K562 (cell line): ENCODE measurements at places on chromosomes 12 and 14.

DNA sequence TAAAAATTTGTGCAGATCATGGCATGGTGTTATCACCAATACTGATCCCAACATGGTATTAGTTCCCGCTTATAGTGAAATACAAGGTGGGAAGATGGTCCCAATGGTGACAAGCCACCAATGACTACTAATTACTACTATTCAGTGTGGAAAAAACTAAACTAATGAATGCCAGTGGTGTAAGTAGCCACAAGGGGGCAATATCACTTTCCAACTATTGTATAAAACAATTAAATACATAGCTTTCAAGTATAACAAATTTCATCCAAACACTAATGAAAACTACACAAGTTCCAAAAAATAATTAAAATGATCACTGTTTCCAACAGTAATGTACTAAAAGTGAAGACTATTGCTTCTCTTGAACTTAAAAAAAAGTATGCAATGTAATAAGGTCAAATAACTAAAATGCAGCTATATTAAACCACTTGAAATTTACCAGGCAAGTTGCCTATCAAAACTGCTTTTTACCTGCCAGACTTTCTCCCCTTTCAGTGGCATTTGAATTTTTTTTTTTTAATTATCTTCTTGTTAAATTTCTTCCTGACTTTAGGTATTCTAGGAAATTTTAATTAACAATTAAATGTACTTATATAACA lies 58.0 kb downstream of the PAPLN start:
- no peaks in the 10 kb centered on the region for H3K4me1 ChIP-seq
- no peak overlapping the region for H3K4me3 ChIP-seq
- H3K27me3 ChIP-seq, result no peaks in the 10 kb centered on the region
- H3K36me3 ChIP-seq, result peaks cover 12% of the 10 kb centered on the region; the same call in 1 of the 3 replicates
- peak; percentile 10 for DNase-seq

DNA sequence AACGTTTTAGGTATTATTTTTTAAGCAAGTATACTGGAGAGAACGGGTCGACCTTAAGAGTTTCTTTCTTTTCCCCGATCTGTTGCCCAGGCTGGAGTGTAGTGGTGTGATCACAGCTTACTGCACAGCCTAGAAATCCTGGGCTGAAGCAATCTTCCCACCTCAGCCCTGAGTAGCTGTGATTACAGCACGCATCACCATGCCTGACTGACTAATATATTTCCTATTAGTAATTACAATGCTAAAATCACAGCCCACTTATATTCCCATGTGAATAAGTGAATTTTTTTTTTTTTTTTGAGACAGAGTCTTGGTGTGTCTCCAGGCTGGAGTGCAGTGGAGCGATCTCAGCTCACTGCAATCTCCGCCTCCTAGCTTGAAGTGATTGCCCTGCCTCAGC lies 50.4 kb downstream of the DICER1 start:
- H3K36me3 ChIP-seq, result peaks cover 54% of the 10 kb centered on the region; the same call in 2 of the 3 replicates
- no peak overlapping the region for H3K27ac ChIP-seq
- no peak overlapping the region for H3K4me3 ChIP-seq
- DNase-seq, result no peak

- DNase-seq, result no peak
- H3K36me3 ChIP-seq, result no peaks in the 10 kb centered on the region
- H3K4me3 ChIP-seq, result no peak overlapping the region
- H3K4me1 ChIP-seq, result no peaks in the 10 kb centered on the region
- H3K27me3 ChIP-seq, result no peaks in the 10 kb centered on the region
Measured at GRCh38 chr12:129530984-129531383, 372.8 kb downstream of the TMEM132D start.

DNA sequence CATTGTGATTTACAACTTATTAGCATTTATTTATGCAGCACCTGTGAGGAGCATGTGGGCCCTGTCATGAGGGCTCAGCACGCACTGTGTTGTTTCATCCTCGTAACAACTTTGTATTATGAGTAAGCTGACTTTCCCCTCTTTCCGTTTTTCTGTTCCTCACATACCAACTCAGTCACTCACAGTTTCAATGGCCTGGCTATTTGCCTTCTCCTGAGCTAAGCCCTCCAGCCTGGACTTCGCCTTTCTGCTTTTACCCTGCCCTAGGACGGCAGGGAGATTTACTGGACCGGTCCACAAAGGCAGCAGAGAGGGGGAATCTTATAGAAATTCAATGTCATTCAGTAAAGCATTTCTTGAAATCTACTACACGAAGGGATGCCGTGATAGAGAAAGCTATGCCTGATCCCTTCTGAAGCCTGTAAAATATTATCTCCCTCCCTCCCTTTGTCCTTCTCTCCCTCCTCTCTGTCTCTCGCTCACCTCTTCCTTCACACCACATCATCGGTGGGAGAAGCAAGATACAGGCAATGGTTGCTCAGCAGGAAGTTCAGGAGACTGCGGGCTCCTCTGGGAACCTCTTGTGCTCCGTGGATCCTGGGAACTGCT lies 219.2 kb upstream of the TBX3 start:
- no peaks in the 10 kb centered on the region for H3K4me1 ChIP-seq
- no peak overlapping the region for H3K4me3 ChIP-seq
- H3K27ac ChIP-seq, result no peak overlapping the region
- H3K36me3 ChIP-seq, result no peaks in the 10 kb centered on the region
- no peaks in the 10 kb centered on the region for H3K27me3 ChIP-seq

GRCh38 chr12:102350070-102350469 lies 130.3 kb downstream of the IGF1 start:
- no peak overlapping the region for H3K4me3 ChIP-seq
- H3K36me3 ChIP-seq, result no peaks in the 10 kb centered on the region
- H3K27me3 ChIP-seq, result no peaks in the 10 kb centered on the region
- H3K27ac ChIP-seq, result no peak overlapping the region

- no peaks in the 10 kb centered on the region for H3K36me3 ChIP-seq
- peaks cover 61% of the 10 kb centered on the region for H3K27me3 ChIP-seq
- no peak overlapping the region for H3K27ac ChIP-seq
- H3K4me3 ChIP-seq, result no peak overlapping the region
Measured at GRCh38 chr12:130482448-130482847, 144.8 kb downstream of the PIWIL1 start.

DNA sequence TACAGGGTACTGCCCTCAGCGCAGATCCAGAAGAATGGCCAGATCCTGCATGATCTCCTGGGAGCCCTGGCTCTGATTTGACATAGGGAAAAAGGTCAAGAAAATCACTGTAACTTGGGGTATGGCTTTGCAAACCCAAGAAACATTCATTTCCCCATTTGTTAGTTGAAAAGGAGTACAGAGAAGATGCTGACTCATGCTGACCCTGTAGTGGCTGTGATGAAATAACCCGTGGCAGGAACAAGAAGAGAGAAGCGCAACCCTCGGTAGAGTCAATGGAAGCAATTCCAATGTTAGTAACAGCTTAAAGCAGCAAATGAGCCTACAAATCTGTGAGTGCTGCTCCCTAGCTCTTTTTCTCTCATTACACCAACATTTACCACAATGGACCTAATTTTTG lies 281.6 kb upstream of the NPAS3 start:
- H3K36me3 ChIP-seq, result no peaks in the 10 kb centered on the region
- no peaks in the 10 kb centered on the region for H3K4me1 ChIP-seq
- peak; percentile 25 for DNase-seq
- H3K4me3 ChIP-seq, result no peak overlapping the region
- H3K27me3 ChIP-seq, result no peaks in the 10 kb centered on the region

- H3K4me3 ChIP-seq, result no peak overlapping the region
- H3K27me3 ChIP-seq, result no peaks in the 10 kb centered on the region
- no peak overlapping the region for H3K27ac ChIP-seq
- no peaks in the 10 kb centered on the region for H3K36me3 ChIP-seq
Measured at GRCh38 chr14:53408175-53408879, 255.2 kb upstream of the DDHD1 start.

DNA sequence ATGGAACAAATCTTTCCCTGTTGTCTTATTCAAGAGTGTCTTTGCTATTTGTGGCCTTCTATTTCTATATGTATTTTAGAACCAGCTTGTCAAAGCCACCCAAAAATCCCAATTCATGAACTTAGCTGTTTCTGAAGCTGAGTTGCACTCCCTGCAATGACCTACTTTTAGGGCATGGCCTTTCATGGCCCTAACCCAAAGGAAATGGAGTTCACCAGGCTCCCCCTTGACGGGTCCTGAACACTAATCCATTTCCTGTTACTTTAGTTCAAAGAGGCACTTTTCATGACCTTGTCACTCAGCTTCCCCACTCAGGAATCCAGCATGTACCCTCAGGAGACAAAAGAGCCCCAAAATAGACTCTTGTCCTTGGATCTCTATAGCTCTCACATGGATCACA lies 7.6 kb downstream of the TMED8 start:
- no peaks in the 10 kb centered on the region for H3K36me3 ChIP-seq
- no peak overlapping the region for H3K4me3 ChIP-seq
- no peaks in the 10 kb centered on the region for H3K27me3 ChIP-seq
- H3K4me1 ChIP-seq, result peaks cover 4% of the 10 kb centered on the region; the same call in 2 of the 3 replicates

DNA sequence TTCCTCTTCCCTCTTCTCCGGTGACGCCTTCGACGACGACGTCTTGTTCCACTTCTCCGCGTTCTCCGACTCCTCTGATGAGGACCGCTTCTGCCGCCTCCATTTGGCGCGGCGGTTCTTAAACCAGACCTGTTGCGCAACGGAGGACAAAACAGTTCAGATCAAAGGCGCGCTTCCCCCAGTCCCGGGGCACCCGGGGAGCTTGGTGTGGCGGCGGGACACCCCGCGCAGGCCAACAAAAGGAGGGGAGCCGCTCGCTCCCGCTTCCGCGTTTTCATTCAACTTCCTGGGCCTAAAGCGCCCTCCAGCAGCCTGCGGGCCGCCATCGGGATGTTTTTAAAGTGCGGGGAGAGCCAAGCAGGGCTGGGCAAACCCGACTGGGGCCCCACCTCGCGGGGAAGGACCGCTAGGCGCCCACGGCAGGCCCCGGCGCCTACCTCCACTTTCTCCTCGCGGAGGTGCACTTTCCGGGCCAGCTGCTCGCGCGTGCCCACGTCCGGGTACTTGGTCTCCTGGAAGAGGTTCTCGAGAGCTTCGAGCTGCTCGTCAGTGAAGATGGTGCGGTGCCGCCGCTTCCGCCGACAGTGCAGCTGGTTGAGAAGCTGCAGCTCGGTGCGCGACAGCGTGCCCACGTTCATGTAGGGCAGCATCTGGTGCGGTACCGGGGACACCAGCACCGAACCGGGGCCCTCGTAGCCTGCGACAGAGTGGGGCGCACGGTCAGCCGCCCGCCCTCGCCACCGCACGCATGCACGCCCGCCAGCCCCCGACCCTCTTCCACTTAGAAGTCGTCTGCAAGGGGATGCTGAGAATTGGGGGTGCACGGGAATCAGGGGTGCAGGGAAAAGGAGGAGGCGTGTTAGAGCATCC lies 1.2 kb downstream of the GSC start:
- no peak overlapping the region for H3K4me3 ChIP-seq
- no peaks in the 10 kb centered on the region for H3K36me3 ChIP-seq
- no peak overlapping the region for H3K27ac ChIP-seq
- no peaks in the 10 kb centered on the region for H3K4me1 ChIP-seq
- DNase-seq, result no peak

DNA sequence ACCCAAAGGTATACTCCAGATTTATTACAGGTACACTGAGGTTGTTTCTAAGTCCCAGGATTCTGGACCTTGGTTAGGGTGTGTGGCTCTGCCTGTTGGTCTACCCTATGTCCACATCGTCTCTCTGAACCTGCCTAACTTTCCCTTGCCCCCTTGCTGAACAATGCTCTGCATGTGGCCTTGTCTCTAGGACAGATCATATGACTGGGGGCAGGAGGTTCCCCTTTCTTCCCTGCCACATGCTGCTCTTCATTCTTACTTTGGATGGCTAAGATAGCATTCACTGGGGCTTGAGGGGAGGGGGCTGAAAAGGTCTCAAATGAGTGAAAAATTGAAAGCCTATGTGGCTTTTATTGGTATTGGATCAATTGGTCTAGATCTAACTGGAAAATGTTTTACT lies 49.2 kb downstream of the MBIP start:
- H3K27me3 ChIP-seq, result no peaks in the 10 kb centered on the region
- no peaks in the 10 kb centered on the region for H3K36me3 ChIP-seq
- H3K4me1 ChIP-seq, result no peaks in the 10 kb centered on the region; the same call in 1 of the 3 replicates
- no peak for DNase-seq

DNA sequence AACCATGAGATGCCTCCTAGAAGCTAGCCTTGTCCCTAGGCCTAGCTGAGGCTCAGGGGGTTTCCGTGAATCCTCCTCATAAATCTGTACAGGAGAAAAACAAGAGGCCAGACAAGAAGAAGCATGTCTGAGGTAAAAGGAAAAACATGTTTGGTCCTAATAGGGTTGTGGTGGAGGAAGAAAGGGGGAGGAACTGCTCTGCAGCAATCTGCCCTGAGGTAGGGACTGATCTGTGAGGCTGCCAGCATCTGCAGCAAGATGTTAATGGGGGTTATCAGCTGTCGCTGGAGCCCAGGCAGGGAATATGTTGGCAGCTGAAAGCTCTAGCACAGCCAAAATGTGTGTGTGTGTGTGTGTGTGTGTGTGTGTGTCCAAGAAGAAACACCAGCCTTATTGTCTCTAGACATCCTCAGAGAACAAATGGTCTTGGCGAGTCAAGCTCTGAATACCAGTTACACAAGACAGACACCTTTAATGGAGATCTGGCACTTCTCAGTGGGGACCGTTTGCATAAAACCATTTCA lies 218.5 kb downstream of the NUAK1 start:
- H3K27ac ChIP-seq, result no peak overlapping the region
- H3K4me1 ChIP-seq, result no peaks in the 10 kb centered on the region
- H3K36me3 ChIP-seq, result no peaks in the 10 kb centered on the region
- H3K27me3 ChIP-seq, result no peaks in the 10 kb centered on the region

- no peak overlapping the region for H3K27ac ChIP-seq
- H3K36me3 ChIP-seq, result no peaks in the 10 kb centered on the region
- H3K4me1 ChIP-seq, result peaks cover 4% of the 10 kb centered on the region; the same call in 1 of the 3 replicates
- no peak overlapping the region for H3K4me3 ChIP-seq
Measured at GRCh38 chr14:29558516-29558915, 369.1 kb downstream of the PRKD1 start.

DNA sequence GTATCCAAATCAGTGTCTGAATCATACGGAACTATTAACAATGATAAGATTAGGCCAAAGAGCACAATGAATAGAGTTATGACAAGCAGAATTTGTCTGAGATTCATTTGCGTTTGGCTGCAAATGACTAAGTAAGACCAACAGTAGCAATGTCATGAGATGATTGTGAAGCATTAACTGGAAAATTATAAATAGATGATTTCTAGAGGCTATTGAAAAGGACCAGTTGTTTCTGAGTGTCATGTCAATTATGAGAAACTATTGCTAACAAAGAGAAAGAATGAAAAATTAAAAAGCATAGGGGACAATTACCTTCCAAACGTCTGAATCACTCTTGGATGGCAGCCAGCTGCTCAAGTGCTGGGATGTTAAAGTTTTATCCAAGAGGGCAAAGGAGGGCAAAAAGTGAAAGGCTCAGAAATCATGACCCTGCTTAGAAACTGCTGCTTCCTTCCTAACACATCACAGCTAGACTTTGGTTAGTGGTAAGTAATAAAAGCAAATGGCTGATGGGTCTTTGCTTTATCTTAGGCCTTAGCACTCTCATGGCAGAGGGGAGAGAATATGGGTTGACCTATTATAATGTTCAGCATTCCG lies 89.0 kb downstream of the AKAP6 start:
- no peaks in the 10 kb centered on the region for H3K27me3 ChIP-seq
- no peak overlapping the region for H3K4me3 ChIP-seq
- H3K36me3 ChIP-seq, result no peaks in the 10 kb centered on the region
- no peak overlapping the region for H3K27ac ChIP-seq

- no peak for DNase-seq
- no peak overlapping the region for H3K27ac ChIP-seq
- H3K36me3 ChIP-seq, result no peaks in the 10 kb centered on the region
- no peaks in the 10 kb centered on the region for H3K27me3 ChIP-seq
- H3K4me3 ChIP-seq, result no peak overlapping the region
- no peaks in the 10 kb centered on the region for H3K4me1 ChIP-seq
Measured at GRCh38 chr14:35973770-35974169, 147.6 kb downstream of the BRMS1L start.

- DNase-seq, result no peak
- H3K4me1 ChIP-seq, result no peaks in the 10 kb centered on the region; the same call in 1 of the 2 replicates
- no peaks in the 10 kb centered on the region for H3K36me3 ChIP-seq
Measured at GRCh38 chr14:104344818-104345620, 206.6 kb downstream of the KIF26A start.
